ENCODE measurements at places on chromosomes 7 and 10.
A peak's percentile ranks its signal among the peaks of the same experiment; 100 is the strongest.

GRCh38 chr7:81167934-81168333 lies 249.1 kb upstream of the SEMA3C start:
- DNase-seq, result no peak

- DNase-seq, result peak; percentile 6
Observed at GRCh38 chr10:96229568-96230030, 41.8 kb downstream of the BLNK start.

DNA sequence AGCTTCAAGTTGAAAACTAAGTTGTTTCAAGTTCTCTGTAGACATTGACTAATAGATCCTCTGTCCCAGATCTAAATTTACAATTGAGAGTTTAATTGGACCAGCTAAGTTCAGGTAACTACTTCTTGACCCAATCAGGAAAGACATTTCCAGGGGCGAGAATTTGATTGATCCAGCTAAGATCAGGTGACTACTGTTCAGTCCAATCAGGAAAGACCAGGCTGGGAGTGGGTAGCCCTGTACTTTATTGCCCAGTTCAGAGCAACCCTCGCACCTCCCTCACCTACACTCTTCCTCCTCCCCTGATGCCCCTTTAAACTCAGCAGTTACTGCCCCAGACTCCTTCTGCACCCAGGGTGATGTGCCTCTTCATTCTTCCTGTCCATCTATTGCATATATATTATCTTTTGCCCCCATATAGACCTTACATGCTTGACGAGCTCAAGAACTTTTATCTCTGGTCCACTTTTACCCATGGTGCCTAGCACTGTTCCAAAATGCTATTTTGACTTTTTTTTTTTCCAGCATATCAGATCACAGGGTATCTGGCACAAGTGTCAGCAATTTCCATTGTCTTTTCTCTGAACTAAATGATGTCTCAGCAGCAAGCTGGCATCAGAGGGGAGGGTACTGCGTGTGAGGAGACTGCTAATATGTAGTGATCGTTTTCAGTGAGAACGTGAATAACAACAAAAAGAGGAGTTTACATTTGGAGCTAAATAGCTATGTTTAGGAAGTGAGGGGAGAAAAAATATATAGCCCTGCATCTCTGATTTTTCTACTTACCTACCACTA lies 169.4 kb downstream of the KIAA1217 start:
- no peak for DNase-seq

DNA sequence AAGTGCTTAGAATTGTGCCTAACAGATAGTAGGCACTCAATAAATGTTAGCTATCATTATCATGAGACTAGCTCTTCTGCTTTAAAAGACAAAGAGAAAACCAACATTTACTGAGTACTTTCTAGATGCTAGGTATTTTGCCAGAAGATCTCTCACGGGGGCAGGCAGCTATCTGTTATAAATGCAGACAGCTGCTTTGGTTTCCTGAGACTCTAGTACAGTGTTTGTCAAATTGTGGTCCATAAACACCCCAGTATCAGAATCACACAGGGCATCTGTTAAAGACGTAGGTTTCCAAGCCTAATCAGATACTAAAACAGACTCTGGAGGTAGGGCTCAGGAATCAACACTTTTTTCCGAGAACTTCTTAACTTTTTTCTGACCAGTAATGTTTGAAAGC lies 13.9 kb downstream of the FAM133B start:
- DNase-seq, result no peak

DNA sequence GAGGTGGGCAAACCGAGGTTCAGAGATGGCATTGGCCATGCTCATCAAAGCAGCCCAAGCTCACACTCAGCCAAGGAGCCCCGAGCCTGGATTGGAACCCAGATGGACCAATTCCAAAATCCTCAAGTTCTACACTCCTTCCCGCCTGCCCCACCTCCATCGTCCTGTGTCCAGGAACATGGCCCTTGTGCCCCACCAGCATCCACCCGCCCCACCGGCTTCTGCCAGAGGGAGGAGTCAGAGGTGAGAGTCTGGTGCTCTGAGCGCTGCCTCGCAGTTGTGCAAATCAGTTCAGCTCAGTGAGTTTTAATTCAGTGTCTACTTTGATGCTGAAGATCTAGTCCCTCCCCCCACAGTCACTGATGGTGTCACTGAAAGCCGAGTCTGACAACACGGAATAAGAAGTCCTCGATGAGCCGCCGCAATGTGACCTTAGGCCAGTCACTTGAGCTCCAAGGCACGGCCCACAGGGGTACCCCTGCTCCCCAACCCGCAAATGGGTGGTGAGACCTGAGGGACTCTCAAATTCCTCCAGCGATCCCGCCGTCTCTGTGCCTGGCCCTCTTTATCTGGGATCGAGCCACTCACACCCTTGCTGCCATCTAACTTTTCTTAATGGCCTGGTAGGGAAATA lies 26.3 kb downstream of the PRKAG2 start:
- no peak for DNase-seq

- no peak for DNase-seq
Observed at GRCh38 chr10:128143531-128143930, 17.3 kb upstream of the MKI67 start.

DNA sequence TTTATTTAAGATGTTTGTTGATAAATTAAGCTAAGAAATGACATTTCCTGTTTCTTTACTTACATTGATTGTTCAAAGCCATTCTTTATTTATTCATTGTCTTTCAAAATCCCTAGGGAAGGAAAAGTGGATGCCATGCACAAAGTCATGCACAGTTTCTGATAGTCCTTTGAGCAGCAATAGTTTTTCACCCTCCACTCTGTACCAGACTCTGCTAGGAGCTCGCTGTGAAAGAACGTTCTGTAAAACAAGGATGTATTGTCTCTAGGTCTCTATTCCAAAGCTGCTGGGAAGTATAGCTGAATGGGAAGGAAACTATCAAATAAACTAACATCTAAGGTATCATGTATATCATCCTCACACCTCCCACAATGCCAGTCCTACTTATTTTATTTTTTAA lies 7.8 kb upstream of the NOC3L start:
- DNase-seq, result no peak

- DNase-seq, result no peak
Observed at GRCh38 chr7:120859459-120859858, 1.5 kb upstream of the TSPAN12 start.

- no peak for DNase-seq
Observed at GRCh38 chr10:125006188-125006680, 64.3 kb downstream of the ZRANB1 start.

DNA sequence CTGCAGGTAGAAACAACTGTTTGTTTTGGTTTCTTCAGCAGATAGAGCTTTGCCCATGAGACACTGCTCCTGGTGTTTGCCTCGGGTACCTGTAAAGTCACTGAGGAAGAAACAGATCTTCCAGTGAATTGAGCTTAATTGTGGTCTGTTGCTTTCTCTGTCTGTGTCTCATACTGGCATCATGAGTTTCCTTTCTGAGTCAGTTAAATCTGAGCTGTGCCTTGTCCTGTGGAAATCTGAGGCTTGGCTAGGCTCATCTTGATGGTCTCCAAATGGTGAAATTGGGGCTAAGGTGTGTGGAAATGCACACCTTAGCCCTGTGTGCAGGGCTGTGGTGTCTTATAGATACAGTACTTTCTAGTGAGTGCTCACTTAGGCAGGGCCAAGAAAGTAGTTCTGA lies 67.4 kb downstream of the GBF1 start:
- DNase-seq, result no peak

GRCh38 chr10:119087271-119087882 lies 6.8 kb upstream of the EIF3A start:
- no peak for DNase-seq

- no peak for DNase-seq
Observed at GRCh38 chr7:132245539-132245938, 330.7 kb downstream of the PLXNA4 start.
